ENCODE measurements at places on chromosomes 7 and 10. TPM values are rescaled to one million over a fixed set of nuclear protein-coding genes. Genes with fewer than 3 reads are reported as not detected.

Gene TAX1BP1
- total RNA-seq = 91.2 TPM

Gene TAS2R4
- 0.07 TPM for total RNA-seq

Gene LIPM
- total RNA-seq = not detected

Gene SMKR1
- total RNA-seq = 10.1 TPM

Gene NRAP
- not detected for total RNA-seq

Gene CLDN15
- 7.3 TPM for total RNA-seq

Gene CRYGN
- total RNA-seq = not detected

Gene HOXA10
- total RNA-seq = 7.7 TPM

Gene SORCS3
- not detected for total RNA-seq

Gene ASIC3
- 11.7 TPM for total RNA-seq

Gene EIF4H
- 306 TPM for total RNA-seq

Gene UPK3B
- 17.2 TPM for total RNA-seq

Gene CYP26C1
- total RNA-seq = not detected

Gene ZNF425
- total RNA-seq = 1.3 TPM

Gene ARMH3
- 10.3 TPM for total RNA-seq

Gene IDI2
- total RNA-seq = not detected

Gene FAM25A
- total RNA-seq = not detected

Gene GAD2
- total RNA-seq = not detected

Gene ZNF789
- 9.5 TPM for total RNA-seq

Gene PPP1R3C
- total RNA-seq = 28.1 TPM

Gene AFAP1L2
- 21.7 TPM for total RNA-seq

Measured in A549 treated with Mapracorat at 1 μM for 4 hours (cell line).